ENCODE measurements at places on chromosomes 5 and 9.

- DNase-seq = no peak
Measured at GRCh38 chr9:111648066-111648465, 13.3 kb upstream of the GNG10 start.

GRCh38 chr5:89313044-89313443 is 430.1 kb upstream of the MEF2C start:
- no peak for DNase-seq

- DNase-seq = no peak
Measured at GRCh38 chr5:107329850-107330249, 340.9 kb downstream of the EFNA5 start.

DNA sequence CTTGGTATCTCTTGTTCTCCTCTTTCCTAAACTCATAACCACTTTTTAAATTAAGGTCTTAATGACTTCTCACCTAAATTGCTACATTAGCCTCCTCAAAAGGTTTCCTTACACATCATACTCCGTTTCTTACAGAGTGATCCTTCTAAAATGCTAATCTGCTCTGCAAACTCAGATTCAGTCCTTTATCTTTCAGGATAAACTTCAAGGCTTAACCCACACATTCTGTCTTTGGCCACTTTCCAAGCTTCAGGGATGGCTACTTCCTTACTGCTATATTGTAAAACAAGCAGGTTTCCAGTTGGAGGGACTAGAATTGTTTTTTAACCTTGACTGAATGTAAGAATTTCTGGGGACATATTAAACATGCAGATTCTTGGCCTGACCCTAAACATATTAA is 105.5 kb upstream of the CHD1 start:
- DNase-seq = no peak

DNA sequence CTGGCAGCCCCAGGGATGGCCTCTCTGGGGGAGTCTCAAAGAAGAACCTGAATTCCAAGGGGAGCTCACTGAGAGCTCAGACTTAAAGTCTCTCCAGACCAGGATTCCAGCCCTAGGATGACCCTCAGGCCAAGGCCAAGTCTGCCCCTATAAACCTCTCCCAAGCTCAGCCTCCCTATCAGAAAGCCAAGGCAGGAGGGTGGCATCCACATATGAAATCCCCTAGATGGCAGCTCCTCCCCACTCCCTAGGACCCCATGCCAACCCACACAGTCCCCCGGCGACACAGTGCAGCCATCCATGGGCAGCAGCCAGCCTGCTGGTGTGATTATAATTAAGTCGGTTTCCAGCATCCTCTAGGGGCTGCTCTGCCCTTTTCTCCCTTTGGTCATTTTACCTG is 269.9 kb downstream of the CDK5RAP2 start:
- DNase-seq = no peak

DNA sequence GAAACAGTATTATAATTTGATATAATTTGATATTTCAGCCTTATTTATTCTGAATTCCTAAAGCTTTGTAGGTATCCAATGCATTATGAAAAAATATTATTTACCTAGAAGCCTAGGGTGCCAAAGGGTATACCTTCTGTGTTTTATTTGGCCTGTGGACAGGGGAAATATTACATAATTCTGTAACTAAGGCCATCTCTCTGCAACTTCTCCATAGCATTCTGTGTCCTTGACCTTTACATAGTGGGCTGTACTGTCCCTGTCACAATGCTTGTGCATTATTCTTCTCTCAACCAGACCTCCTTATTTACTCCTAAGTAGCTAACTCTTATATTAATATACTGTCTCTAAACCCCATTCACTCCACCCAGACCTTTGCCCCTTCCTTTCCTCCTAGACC is 57.0 kb upstream of the RANBP6 start:
- no peak for DNase-seq

DNA sequence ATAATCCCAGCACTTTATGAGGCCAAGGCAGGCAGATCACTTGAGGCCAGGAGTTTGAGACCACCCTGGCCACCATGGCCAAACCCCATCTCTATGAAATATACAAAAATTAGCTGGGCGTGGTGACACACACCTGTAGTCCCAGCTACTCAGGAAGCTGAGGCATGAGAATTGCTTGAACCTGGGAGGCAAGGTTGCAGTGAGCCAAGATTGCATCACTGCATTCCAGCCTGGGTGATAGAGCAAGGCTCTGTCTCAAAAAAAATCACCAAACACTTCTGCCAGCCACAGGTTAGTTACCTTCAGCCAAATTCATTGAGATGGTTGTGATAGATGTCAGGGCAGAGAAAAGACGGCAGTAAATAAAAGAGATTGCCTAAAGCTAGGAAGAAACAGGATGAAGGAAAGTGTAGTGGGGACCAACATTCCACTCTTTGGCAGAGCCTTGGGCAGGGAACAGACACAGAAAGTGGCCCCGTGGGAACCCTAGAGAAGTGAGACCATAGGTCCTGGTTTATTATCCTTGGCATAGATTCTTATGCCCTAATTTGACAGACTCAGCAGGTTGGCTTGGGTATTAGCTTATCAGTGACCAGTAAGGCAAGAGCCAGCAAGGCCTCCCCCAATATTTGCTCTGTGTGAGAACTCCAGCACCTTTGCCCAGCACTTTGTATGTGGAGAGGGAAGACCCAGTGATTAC is 5.5 kb upstream of the CEP120 start:
- no peak for DNase-seq

- DNase-seq = no peak
Measured at GRCh38 chr9:84163052-84163650, 177.4 kb downstream of the SLC28A3 start.

DNA sequence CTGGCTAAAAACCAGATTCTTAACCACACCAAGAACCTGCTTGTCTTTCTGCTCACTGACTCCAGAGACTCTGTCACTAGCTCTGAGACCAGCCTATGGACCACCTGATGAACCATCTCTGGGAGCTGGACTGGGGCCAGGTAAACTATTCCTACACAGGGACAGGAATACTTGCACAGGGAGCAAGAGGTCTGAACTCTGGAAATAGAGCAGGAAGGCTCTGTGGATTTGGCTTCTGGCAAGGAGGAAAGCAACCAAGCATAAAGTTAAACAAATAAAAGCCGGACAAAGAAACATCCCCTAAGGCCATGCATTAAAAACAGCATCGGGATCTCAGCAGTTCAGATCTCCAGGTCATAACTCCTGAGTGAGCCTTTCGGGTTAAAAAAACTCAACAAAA is 5.6 kb upstream of the SPARC start:
- no peak for DNase-seq
